ENCODE measurements at places on chromosomes 16 and 17.

- DNase-seq, result no peak
Measured at GRCh38 chr17:29760279-29761039, 137.7 kb upstream of the CORO6 start.

- no peak for DNase-seq
Measured at GRCh38 chr16:35398180-35398579, 1938.8 kb downstream of the TP53TG3F start.

GRCh38 chr16:11852092-11852809 is 909 bp upstream of the RSL1D1 start:
- DNase-seq, result no peak

DNA sequence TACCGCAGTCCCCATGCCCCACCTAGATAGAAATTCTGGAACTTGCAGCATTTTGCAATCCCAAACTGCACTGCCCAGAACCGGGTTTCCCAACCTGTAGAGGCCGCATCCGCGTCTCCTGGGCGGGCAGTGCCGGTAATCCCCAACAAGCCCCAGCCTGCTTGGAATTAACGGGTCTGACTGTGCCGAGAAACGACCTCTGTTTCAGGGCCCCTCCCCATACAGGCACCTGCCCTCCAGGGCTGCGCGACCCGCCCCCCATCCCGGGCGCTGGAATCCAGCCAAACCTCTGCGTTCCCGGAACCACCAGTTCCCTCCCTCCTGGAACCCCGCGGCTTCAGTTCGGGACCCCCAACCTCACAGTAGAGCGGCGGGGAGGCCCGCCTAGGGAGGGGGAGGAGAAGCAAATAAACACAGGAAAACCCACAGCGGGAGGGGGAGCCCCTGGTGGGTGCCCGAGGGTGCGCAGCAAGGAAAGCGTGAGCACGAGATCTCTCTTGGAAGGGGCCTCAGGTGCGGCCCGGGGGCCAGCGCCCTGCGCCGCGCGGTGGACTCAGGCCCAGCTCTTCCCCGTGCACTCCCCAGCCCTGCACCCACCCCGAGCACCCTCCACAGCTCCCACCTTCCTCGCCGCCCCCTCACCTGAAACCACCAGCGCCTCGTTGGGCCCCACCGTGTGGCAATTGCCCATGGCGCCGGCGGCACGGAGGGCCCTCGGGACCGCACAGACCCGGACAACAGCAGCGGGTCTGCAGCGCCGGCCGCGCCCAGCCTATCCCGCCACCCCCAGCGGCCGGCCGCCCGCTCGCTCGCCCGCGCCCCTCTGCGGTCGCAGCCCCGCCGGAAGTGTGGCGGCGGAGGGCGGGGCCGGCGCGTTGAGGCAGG is at the start of gene FLOT2:
FLOT2 (minus strand) TSS at position 850 of the 885 bp plus-strand sequence; CDS start at position 691, 159 bp downstream.
- DNase-seq, result peak; percentile 37

DNA sequence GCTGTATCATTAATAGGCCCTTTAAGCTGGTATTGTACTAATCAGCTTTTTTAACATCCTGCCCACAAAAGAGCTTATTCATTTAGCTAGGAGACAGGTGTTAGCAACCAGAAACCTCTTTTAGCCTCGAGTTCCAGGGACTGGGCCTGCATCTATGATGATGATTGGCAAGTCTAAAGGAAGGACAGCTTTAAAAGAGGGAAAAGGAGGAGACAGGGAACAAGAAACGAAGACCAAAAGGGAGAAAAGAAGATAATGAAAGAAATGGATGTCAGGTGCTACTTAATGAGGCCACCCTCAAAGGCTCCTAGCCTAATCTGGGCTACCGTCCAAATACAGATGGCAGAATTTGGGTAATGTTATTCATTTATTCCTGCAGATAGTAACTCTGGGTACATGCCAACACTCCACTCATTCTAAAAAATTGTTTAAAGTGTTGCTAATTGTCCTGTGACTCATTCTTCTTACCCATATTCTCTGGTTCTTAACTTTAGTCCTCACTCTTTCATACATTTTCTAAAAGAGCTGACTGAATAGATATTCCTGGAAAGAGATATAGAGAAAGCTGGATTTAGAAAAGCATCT is 18.7 kb upstream of the RFFL start:
- DNase-seq, result no peak

All from stimulated activated CD8-positive, alpha-beta memory T cell treated with anti-CD3 and anti-CD28 coated beads, Interleukin-4, amount 100 ng/mL, for 4 hours (primary cell).